ENCODE measurements at places on chromosomes 2 and 18.

GRCh38 chr18:34431042-34431441, 206.3 kb upstream of the NOL4 start:
- DNase-seq = no peak

DNA sequence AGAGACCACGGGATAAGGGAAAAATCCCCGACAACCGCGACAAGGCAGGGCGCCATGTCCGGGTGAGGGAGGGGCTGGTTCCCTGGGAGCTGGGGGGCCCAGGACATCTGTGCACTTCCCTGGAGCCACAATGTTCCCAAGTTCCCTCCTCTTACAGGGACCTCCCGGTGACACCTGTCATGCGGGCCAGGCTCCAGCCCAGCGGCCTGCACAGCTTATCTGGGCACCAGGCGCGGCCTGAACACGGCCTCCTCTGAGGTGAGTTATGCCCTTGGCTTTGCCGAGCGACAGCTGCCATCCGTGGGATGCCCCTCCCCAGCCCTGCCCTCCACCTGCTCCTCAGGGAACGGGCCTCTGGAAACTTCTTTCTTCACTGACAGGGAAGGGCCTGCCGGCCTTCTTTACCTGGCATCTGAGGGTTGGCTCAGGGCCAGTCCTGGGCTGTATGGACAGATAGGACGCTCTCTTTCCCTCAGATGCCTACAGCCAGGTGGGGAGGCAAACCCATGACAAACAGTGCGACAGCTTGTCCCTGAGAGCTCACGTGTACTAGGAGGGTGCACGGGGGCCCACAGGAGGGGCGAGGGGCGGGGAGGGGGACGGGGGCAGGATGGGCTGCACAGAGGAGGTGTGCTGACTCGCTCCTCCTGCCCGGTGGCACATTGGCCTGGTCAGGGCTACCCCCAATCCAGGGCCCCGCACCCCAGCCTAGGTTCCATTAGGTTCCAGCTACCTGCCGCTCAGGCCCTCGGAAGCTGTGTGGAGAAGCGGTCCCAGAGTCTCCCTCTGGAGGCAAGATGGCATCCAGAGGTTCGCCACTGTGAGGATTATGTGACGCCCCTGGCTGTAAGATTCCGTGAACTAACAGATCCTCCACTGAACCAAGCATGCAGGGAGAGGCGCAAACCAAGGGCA, 34.9 kb upstream of the HPCAL1 start:
- DNase-seq = no peak

- DNase-seq = peak; percentile 73
Measured at GRCh38 chr2:106841886-106842645, 43.9 kb downstream of the ST6GAL2 start.

GRCh38 chr2:185372188-185372587, 366.4 kb upstream of the FSIP2 start:
- DNase-seq = no peak

- no peak for DNase-seq
Measured at GRCh38 chr18:45004546-45005080, 323.9 kb downstream of the SETBP1 start.

DNA sequence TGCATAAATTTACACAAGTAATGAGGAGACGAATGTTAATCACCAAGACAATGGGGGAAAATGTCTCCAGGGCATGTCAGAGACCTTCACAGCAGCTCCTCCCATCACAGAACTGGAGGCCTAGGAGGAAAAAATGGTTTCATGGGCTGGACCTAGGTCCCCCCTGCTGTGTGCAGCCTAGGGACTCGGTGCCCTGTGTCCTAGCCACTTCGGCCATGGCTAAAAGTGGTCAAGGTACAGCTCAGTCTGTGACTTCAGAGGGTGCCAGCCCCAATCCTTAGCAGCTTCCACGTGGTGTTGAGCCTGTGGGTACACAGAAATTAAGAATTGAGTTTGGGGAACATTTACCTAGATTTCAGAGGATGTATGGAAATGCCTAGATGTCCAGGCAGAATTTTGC, 152.2 kb upstream of the KCNJ3 start:
- DNase-seq = no peak

GRCh38 chr2:198411936-198412335, 607.5 kb downstream of the PLCL1 start:
- DNase-seq = no peak

GRCh38 chr2:113258471-113259147, 20.1 kb downstream of the PAX8 start:
- no peak for DNase-seq

GRCh38 chr2:13002536-13003331, 286.0 kb downstream of the TRIB2 start:
- no peak for DNase-seq

DNA sequence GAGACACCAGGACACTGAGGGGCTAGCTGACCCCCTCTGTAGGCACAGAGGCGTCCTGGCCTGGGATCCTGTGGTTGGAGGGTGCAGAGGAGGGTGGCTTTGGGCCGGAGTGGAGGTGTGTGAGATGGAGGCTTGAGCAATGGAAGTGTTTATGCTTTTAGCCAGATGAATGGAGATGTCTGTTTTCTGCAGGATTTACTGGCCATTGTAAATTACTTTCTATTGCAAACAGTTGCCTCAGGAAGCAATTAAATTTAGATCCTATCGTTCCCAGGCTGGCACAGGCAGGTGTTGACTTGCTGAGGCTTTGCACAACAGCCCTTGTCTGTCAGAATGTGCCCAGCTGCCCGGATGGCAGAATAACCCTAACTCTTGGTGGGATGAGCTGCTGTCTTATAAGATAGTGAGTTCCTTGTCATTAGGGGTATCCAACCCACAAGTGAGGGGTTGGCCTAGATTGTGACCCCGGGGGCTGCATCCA, 1.8 kb upstream of the ARID5A start:
- no peak for DNase-seq

GRCh38 chr2:7378591-7378990, 461.4 kb downstream of the RNF144A start:
- DNase-seq = no peak

DNA sequence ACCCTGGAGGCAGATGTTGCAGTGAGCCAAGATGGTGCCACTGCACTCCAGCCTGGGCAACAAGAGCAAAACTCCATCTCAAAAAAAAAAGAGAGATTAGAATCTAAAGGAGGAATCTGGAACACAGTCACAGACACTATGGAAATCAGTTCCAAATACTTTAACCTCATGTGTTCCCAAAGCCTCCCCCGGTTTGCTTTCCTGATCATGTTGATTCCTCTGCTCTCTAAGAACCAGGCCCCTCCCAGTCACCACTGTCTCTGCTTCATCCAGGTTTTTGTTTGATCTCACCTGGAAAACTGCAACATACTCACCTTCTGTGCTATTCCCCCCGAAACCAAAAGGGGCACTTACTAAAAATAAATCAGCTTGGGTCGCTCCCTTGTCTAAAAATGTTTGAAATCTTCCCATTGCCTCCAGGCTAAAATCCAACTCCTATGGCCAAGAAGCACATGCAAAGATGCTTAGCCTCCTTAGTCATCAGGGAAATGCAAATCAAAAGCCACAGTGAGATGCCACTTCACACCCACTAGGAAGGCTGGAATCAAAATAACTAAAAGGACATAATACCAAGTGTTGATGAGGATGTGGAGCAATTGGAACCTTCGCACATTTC, 6.2 kb upstream of the NEU2 start:
- DNase-seq = no peak

DNA sequence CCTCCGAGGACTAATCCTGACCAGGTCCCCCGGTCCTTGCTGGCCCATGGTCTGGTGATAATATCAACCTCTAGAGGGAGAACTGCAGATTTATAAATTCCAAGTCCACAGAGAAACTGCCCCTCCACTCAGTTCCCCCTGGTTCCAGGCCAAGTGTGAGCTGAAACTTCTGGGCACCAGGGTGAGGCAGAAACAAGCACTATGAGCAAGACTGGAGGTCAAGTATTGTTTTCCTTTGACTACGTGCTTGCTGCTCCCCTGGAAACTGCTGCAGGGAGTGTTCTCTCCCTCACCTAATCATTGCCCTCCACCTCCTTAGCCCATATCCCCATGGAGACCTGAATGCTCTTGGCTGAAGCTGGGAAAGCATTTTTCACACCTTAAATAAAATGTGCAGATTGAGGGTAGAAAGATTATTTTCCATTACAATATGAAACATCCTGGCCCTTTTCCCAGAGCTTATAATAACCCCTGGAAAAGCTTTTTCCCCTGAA, 135.2 kb downstream of the RDH14 start:
- no peak for DNase-seq

GRCh38 chr2:71839826-71840225, 307.8 kb downstream of the CYP26B1 start:
- no peak for DNase-seq

DNA sequence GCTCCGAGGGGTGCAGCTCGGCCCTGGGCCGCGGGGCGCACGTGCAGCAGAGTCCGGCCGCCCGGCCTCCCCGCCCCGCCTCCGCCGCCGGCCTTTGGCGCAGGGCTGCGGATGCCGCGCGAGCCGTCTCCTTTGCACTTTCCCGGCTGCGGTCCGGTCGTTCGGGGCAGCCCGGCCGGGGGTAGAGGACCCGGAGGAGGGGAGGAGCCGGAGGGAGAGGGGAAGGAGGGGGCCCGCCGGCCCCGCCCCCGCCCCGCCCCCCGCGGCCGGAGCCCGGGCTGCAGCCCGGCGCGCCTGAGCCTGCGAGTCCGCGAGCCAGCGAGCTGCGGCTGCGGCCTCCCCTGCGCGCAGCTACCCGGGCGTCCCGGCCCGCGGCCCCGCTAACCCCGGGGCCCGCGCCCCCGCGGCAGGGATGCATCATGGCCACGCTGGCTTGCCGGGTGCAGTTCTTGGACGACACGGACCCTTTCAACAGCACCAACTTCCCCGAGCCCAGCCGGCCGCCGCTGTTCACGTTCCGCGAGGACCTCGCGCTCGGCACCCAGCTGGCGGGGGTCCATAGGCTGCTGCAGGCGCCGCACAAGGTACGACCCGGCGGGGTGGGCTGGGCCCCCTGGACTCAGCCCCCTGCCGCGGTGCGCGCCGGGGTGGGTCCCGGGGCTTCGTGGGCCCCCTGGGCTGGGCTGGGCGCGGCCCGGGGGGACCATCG, at the start of gene FHOD3:
FHOD3 (plus strand) TSS at position 297 of the 709 bp plus-strand sequence; CDS start at position 420, 123 bp downstream.
- peak; percentile 66 for DNase-seq

GRCh38 chr2:179571721-179572120, 289.7 kb downstream of the ZNF385B start:
- DNase-seq = no peak

DNA sequence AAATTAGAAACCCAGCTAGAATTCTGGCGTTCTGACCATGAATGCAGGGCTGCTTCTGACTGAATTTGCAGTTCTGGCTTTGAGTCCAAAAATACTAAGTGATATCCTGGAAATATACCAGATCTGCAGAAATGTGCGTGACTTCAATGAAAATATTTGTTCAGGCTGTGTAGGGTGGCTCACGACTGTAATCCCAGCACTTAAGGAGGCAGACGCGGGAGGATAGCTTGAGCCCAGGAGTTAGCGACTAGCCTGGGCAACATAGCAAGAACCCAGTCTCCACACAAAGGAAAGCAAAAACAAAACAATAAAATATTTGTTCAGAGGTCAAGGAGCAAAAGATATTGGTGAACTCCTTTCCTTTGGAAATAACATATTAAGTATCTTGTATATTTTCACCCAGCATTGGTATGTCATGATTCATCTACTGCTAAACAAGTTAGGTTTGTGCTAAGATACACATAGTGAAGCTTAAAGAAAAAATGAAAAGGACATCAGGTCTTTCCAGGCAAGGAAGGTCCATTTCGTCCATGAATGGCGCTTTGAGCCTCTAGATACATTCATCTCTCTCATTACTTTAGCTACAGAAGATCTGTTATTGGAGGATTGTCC, 239.2 kb downstream of the CMPK2 start:
- no peak for DNase-seq

GRCh38 chr18:56173542-56174220, 464.7 kb downstream of the TXNL1 start:
- no peak for DNase-seq

GRCh38 chr18:38654946-38655345, 1089.3 kb upstream of the CELF4 start:
- DNase-seq = no peak

GRCh38 chr18:7892556-7892955, 325.4 kb downstream of the PTPRM start:
- DNase-seq = no peak

- no peak for DNase-seq
Measured at GRCh38 chr2:150781142-150781541, 293.7 kb upstream of the RND3 start.

DNA sequence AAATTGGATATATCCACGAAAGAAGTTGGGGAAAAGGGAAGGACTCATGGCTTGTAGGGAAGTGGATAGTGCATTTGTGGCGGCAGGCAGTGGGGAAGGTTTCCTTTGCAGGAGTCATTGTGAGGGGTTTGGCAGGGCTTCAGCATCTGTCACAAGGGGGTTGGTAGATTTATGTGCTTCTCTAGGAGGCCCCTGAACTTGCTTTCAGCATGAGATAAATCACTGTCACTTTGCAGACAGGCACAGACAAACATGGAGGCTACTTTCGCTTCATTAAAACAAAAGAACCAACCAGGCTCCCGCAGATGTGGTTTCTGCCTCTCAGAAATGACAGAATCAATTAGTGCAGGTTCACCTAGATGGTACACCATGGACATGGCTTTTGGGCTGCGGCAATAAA, 340.7 kb downstream of the TGIF1 start:
- DNase-seq = no peak

- DNase-seq = no peak
Measured at GRCh38 chr2:10188211-10188610, 65.7 kb downstream of the RRM2 start.

DNA sequence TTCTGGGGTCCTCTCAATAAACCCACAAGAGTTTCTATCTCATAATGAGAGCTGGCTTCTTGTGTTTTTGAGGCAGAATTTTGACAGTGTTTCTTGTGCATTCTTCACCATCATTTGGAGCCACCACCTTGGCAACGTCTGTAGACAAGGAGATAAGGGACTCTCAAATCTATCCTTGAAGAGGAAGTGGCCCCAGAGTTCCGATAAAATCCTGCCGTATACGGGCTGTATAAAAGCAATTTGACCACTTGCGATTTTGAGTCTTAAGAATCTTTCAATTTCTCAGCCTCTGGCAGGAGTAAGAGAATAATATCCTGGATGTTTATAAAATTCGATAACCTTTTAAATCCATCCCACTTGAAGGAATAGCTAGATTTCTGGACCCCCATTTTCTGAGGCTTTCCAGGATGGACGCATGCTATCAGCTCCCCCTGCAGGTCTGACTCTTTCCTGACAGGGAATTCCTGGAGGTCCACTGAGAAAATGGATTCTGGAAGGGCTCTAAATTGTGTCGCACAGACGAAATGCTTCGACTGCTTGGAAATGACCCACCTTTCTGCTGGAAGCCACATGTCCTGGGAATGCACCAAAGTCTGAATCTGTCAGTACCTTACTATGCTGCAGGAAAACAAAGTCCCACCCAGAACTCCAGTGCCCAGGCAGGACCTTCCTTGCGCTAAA, 54.1 kb downstream of the E2F6 start:
- DNase-seq = peak; percentile 3

DNA sequence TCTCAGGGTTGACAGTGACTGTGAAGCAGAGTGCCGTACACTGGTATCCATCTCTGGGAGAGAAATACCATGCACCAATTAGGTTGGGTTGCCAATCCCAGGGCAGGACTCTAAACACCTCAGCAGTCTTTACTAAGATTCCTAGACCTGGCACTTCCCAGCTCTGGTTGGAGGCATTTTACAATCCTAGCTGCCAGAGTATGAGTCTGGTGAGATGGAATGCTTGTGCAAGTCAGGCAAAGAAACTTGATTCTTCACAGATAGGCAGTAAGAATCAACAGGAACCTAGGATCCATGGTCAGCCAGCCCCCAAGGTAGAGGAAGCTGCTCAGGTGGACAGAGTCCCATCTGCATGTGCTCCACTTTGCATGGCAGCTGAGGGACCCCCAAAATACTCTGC, 6.0 kb upstream of the UGT1A5 start:
- DNase-seq = no peak

Data from NCI-H1092 (cell line).